Neural progenitor cell (in vitro differentiated cells): ENCODE measurements at places on chromosomes 16 and 17. TPM values are rescaled to one million over a fixed set of nuclear protein-coding genes. Genes with fewer than 3 reads are reported as not detected.

COL1A1 gene
- 1.1 and 4.2 TPM in 2 replicates for total RNA-seq

DNAH3 gene
- total RNA-seq: 0.92 and 1.1 TPM in 2 replicates

CENPX gene
- total RNA-seq: 53.0 and 85.0 TPM in 2 replicates

PRKCB gene
- total RNA-seq: 5.0 and 9.5 TPM in 2 replicates

RASL10B gene
- 4.8 and 14.5 TPM in 2 replicates for total RNA-seq

ANKS4B gene
- total RNA-seq: 0.22 TPM in 1 of 2 replicates, not detected in the other

MYCBPAP gene
- total RNA-seq: 3.5 and 3.8 TPM in 2 replicates

GRCh38 chr17:66405836-66406677 lies 103.6 kb downstream of the PRKCA start:
- no peaks in the 10 kb centered on the region for H3K27me3 ChIP-seq
- H3K27ac ChIP-seq: no peak overlapping the region

DNA sequence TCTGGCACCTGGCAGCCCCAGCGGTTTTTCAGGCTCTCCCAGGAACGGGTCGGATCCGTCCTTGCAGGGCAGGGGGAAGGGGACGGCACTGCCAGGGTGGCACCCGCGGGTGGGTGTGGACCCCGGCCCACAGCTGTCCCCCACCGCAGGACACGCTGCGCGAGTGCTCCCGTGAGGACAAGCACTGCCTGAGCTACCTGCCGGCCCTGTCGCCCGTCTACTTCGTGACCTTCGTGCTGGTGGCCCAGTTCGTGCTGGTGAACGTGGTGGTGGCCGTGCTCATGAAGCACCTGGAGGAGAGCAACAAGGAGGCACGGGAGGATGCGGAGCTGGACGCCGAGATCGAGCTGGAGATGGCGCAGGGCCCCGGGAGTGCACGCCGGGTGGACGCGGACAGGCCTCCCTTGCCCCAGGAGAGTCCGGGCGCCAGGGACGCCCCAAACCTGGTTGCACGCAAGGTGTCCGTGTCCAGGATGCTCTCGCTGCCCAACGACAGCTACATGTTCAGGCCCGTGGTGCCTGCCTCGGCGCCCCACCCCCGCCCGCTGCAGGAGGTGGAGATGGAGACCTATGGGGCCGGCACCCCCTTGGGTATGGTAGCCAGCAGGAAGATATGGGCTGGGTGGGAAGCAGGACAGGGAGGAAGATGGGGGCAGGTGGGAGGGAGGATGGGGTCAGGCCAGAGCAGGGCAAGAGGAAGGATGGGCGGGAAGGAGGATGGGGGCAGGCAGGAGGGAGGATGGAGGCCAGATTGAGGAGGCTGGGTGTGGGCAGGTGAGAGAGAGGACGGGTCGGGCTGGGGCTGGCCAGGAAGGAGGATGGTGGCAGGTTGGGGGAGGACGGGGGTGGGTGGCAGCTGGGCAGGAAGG lies 6.8 kb downstream of the TPSG1 start:
- no peak overlapping the region for H3K27ac ChIP-seq
- no peaks in the 10 kb centered on the region for H3K27me3 ChIP-seq
- DNase-seq: no peak
- no peak overlapping the region for H3K4me3 ChIP-seq
- H3K4me1 ChIP-seq: no peaks in the 10 kb centered on the region
- no peaks in the 10 kb centered on the region for H3K36me3 ChIP-seq

DNA sequence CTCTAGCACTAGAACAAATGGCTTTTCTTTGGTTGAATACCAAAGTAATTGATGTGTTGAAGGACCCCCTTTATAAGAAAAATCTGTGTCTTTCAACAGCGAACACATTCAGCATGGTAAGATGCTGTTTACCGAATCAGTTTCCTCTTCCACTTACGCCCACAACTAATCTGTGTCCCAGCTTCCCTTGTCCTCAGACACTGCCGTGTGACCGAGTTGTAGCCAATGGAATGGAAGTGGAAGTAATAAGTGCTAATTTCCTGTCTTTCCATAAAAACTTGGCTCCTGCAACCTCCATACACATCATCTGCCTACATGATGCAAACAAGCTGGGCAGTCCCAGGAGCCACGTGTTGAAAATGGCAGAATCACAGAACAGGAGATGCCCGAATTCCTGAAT lies 10.4 kb downstream of the CDIPT start:
- H3K27me3 ChIP-seq: no peaks in the 10 kb centered on the region
- H3K4me3 ChIP-seq: no peak overlapping the region
- H3K4me1 ChIP-seq: no peaks in the 10 kb centered on the region
- H3K27ac ChIP-seq: no peak overlapping the region
- H3K36me3 ChIP-seq: no peaks in the 10 kb centered on the region

- H3K36me3 ChIP-seq: no peaks in the 10 kb centered on the region
- H3K4me3 ChIP-seq: no peak overlapping the region
- H3K27ac ChIP-seq: no peak overlapping the region
- no peaks in the 10 kb centered on the region for H3K27me3 ChIP-seq
- H3K4me1 ChIP-seq: no peaks in the 10 kb centered on the region
Measured at GRCh38 chr17:9658593-9659211, 13.4 kb downstream of the USP43 start.

DNA sequence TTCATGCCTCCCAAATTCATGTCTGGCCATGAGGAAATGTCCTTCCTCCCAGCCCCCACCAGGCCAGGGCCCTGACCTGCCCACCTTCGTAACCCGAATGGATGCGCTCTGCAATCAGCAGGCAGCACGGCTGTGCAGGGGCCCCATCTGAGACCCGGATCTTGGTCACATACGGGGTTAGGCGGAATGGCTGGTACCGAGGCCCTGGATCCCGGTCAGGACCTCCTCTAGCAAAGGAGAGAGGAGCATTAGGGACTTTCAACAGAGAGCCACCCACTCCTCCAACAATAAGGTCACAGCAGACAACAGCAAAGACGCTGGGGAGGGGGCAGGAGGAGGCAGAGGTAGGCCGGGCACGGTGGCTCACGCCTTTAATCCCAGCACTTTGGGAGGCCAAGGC lies 3.6 kb downstream of the PER1 start:
- H3K27ac ChIP-seq: no peak overlapping the region
- no peak for DNase-seq
- no peak overlapping the region for H3K4me3 ChIP-seq
- no peaks in the 10 kb centered on the region for H3K27me3 ChIP-seq
- H3K36me3 ChIP-seq: no peaks in the 10 kb centered on the region

DNA sequence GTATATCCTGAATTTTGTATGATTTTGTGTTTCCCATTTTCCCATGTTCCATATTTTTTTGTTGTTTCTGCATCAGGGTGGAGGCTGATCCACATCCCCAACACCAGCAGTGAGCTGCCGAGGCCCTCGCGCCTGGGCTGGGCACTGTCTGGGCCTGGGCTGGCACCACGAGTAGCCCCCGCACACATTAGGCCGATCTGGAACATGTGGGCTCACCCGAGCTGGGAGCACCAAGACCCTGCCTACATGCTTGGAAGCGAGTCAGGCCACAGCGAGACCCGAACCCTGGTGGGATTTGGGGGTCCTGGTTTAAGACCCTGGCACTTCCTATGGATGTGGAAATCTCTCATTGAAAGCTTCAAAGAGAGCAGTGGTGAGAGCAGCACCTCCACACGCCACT lies 8.5 kb downstream of the KCTD5 start:
- H3K4me3 ChIP-seq: no peak overlapping the region
- H3K27me3 ChIP-seq: no peaks in the 10 kb centered on the region
- no peak overlapping the region for H3K27ac ChIP-seq
- peaks cover 16% of the 10 kb centered on the region for H3K4me1 ChIP-seq
- no peaks in the 10 kb centered on the region for H3K36me3 ChIP-seq
- no peak for DNase-seq

GRCh38 chr17:57302690-57303465 lies 46.6 kb downstream of the MSI2 start:
- H3K36me3 ChIP-seq: peaks cover 22% of the 10 kb centered on the region
- peaks cover 20% of the 10 kb centered on the region for H3K4me1 ChIP-seq
- no peak for DNase-seq
- H3K4me3 ChIP-seq: no peak overlapping the region
- H3K27ac ChIP-seq: no peak overlapping the region
- no peaks in the 10 kb centered on the region for H3K27me3 ChIP-seq

DNA sequence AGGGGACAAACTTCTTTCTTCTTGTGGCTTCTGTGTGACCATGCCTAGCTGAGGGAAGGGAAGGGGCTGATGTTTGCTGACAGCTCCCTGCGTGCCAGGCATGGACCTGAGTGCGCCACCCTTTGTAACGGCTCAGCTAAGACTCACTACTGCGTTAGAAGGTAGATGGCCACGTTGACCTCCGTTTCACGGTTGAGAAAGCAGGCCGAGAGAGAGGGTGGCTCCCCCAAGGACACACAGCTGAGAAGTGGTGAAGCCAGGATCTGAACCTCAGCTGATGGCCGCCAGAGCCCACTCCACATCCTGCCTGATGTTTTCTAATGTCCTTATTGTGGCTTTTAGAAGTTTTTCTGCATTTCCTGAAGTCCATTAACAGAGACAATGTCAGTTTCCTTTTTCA lies 45.1 kb downstream of the RGS9 start:
- H3K4me3 ChIP-seq: no peak overlapping the region
- no peaks in the 10 kb centered on the region for H3K27me3 ChIP-seq
- DNase-seq: no peak
- no peak overlapping the region for H3K27ac ChIP-seq

GRCh38 chr16:78519896-78520295 lies 420.4 kb downstream of the WWOX start:
- no peaks in the 10 kb centered on the region for H3K4me1 ChIP-seq
- H3K4me3 ChIP-seq: no peak overlapping the region
- no peaks in the 10 kb centered on the region for H3K36me3 ChIP-seq
- no peak for DNase-seq
- H3K27ac ChIP-seq: no peak overlapping the region
